ENCODE measurements at places on chromosomes 1 and 21.
A peak's percentile ranks its signal among the peaks of the same experiment; 100 is the strongest.

DNA sequence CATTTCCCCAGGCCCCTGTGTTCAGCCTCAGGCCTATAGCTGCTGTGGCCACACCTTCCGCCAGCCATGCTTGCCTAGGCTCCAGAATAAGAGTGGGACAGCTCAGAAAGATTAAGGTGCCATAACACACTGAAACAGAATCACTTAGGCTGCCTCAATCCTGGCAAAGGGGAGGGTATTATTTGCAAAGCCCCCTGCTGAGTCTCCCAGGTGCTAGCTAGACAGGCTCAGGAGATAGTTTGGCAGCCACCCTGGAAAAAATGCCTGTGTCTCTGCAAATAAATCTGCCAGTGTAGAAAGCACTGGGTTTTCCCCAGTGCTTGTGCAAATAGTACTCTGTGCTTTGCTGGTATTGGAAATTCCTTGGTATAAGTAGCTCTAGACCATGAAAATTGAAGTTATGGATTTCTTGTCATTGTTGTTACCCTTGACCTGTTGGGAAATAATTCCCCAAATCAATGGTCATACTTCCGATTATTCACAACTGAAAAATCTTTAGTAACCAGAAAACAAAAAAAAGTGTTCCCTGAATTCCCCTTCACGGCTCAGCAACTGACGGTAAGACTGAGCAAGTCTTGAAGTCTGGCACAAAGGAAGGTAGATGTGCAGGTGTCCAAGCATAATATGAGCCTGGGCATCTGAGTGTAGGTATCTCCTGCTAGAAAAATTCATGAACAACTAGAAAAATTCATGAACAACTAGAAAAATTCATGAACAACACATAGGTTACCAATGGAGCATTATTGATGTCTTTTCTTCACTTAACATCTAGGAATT, 56.9 kb downstream of the PROX1 start:
- peaks cover 6% of the 10 kb centered on the region for H3K4me1 ChIP-seq
- DNase-seq = peak; percentile 20
- peaks cover 15% of the 10 kb centered on the region for H3K36me3 ChIP-seq
- no peak overlapping the region for H3K4me3 ChIP-seq
- H3K27ac ChIP-seq = no peak overlapping the region

DNA sequence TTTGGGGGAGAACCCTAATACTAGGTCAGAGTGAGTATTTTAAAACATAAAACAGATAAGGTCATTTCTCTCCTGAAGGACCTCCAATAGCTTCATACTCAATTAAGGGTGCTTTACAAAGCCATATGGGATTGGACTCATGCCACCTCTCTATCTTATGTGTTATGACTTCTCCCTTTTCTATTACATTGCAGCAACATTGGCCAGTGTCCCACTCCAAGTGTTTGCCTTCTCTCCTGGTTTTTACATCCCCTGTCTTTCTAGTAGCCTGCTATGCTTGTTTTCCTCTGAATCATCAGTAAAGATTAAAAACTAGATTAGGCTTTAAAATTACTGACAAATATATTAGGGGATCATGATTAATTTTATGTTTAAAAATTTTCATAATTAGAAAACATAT, 66.6 kb downstream of the SCMH1 start:
- no peak for DNase-seq
- peaks cover 53% of the 10 kb centered on the region for H3K36me3 ChIP-seq
- H3K27ac ChIP-seq = no peak overlapping the region

DNA sequence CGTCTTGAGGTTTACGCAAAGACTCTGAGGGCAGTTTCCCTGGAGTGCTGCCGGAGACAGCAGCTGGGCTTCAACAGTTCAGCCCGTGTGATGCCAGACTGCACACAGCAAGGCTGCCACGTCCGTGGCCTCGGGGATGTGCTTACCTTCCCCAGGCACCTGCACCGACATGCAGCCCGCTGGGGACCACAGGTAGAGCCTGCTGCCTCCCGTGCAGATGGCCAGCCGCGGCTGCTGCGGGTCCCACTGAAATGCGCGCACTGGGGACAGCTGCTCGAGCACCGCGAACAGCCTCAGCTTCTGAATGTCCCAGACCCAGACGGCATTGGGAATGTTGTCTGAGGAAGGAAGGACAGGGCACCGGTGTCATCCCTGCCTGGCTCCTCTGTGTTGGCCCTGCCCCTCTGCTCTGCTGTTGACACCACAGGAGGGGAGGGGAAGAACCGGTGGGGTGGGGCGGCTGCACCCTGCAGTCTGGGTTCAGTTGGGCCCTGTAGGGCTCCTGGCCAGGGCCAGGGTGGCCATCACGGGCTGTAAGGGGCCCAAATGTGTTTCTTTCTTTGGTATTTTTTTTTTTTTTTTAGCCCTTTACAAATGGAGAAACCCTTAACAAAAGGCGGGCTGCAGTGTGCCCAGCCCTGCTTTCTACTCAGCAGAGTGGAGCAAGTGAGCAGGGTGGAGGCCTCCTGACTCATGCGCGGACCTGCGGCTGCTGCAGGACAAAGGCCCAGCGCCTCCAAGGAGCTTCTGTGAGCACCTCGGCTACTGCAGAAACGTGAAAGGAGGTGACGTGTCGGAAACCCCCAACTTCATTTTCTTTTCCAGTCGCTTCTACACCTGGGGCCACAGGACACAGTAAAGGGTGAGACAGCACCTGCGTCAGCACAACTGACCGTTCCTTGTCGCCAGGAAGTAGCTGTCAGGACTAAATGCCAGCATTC, 6.8 kb downstream of the TPRG1L start:
- no peaks in the 10 kb centered on the region for H3K27me3 ChIP-seq
- 0 out of 2 replicates have a peak overlapping the region, but pooled peaks have one; percentile 27 for H3K27ac ChIP-seq
- DNase-seq = peak; percentile 12

- DNase-seq = no peak
- H3K27me3 ChIP-seq = no peaks in the 10 kb centered on the region
- H3K4me1 ChIP-seq = 0 out of 2 replicates have a peak, but pooled peaks cover under 1% of the 10 kb centered on the region
- no peak overlapping the region for H3K4me3 ChIP-seq
These were observed 5.1 kb downstream of the BPNT1 start for GRCh38 chr1:220084460-220084859.

DNA sequence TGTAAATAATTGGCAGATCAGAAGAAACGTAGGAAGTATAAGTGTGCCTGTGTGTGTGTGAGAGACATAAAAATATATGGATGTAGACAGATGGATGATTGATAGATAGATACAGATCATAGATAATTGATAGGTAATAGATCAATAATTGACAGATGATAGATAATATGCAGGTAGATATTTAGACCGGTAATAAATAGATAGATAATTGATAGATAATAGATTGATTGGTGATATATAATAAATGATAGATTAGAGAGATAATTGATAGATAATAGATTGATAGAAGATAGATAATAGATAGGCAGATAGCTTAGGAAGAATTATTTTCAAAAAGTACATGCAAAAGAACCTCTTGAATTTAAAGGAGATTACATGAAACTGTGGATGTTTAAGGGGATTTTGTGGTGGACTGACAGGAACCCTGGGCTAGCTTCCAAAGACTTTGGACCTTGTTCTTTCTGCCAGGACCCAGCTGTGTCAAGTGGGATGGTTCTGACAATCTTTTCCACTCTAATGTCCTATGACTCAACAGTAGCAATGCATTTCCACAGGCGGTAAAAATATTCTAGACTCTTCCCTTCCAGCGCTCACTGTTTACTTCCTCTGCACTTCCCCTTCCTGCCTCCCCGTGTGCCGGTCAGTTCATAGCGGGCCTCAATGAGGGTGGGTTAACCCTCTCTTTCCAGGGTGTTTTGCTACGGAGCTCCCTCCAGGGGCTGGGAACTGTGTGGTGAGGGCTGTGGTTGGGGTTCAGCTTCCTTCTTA, 39.4 kb downstream of the KCNJ15 start:
- H3K4me1 ChIP-seq = peaks cover 23% of the 10 kb centered on the region
- no peak for DNase-seq
- no peaks in the 10 kb centered on the region for H3K27me3 ChIP-seq
- no peaks in the 10 kb centered on the region for H3K36me3 ChIP-seq
- H3K4me3 ChIP-seq = no peak overlapping the region
- no peak overlapping the region for H3K27ac ChIP-seq

DNA sequence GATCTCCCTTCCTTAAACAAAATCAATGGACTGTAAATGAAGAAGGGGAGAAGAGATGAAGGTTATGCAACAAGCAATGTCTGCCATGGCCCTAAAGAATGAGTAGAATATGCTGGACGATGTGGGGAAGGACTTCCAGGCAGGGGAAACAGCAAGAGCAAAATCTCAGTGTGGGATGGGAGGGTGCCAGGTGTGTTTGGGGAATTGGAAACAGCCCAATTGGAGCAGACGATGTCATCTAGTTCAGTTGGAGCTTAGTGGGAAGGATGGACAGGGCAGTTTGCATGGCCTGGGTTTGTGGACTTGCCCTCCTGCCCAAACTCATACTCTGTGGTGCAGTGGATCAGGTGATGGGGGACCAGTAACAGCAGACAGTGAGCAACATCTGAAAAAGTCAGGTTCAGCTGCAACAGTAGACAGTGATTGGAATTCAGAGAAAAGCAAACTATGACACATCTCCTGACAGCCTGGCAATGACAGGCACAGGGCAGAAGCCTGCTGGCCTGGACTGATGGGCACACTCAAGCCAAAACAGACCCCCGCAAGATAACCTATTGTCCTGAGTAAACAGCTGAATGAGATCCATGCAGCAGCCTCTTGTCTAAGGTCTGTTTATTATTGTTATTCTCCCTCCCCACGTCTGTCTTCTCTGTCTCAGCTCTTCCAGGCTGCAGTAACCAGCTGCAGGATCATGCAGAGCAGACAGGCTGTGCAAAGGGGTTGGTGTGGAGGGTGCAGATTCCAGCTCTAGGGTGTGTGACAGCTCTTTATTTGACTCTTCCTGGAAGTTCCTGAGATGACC, 50.5 kb upstream of the PRELP start:
- no peaks in the 10 kb centered on the region for H3K36me3 ChIP-seq
- no peak overlapping the region for H3K4me3 ChIP-seq
- H3K27me3 ChIP-seq = no peaks in the 10 kb centered on the region
- H3K4me1 ChIP-seq = peaks cover 8% of the 10 kb centered on the region

- no peak overlapping the region for H3K27ac ChIP-seq
- H3K4me3 ChIP-seq = no peak overlapping the region
- H3K4me1 ChIP-seq = peaks cover 15% of the 10 kb centered on the region
- no peak for DNase-seq
- H3K27me3 ChIP-seq = no peaks in the 10 kb centered on the region
These were observed 89.0 kb upstream of the MACF1 start for GRCh38 chr1:39115271-39116110.

GRCh38 chr1:46301808-46302640, 1.4 kb downstream of the LRRC41 start:
- H3K36me3 ChIP-seq = peaks cover 21% of the 10 kb centered on the region
- no peak overlapping the region for H3K27ac ChIP-seq
- no peaks in the 10 kb centered on the region for H3K27me3 ChIP-seq
- H3K4me1 ChIP-seq = peaks cover 51% of the 10 kb centered on the region
- peak overlapping the region; percentile 100 for H3K4me3 ChIP-seq

DNA sequence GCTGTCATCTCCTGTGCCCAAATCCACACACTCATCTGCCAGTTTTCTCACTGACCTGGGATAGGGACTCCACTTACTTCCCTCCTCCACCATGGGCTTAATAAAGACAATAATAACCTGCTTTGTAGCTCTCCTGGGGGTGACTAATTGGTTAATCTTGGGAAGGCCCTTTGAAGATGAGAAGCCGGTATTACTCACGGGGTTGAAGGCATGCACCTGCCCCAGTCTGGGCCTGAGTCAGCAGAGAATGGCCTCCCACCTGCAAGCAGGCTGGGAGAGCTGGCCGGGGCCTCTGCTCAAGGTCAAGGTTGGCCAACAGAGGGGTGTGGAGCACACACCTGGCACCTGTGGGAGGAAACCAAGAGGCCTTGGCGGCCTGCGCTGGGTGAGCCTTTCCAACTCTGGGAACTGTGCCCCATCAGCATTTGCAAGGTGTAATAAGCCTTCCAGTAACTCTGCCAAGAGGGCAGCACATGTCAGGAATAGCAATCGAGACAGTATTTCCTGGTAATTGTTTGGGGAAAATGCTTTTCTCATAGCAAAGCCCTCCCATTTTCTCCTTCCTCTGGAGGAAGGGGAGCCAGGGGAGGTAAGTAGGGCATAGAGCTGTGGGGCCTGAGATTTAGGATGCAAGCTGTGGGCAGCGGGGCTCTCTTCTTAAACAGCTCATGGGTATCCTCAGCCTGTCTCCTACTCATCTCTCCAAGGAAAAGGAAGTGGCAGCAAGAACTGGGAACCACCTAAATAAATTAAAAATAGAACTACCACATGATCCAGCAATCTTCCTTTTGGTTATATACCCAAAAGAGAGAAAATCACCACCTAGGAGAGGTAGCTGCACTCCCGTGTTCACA, 49.0 kb downstream of the TOMM20 start:
- DNase-seq = no peak
- H3K4me1 ChIP-seq = peaks cover 22% of the 10 kb centered on the region
- no peak overlapping the region for H3K4me3 ChIP-seq
- H3K27ac ChIP-seq = no peak overlapping the region
- no peaks in the 10 kb centered on the region for H3K27me3 ChIP-seq

GRCh38 chr1:186112280-186112679, 262.8 kb downstream of the TPR start:
- no peak overlapping the region for H3K4me3 ChIP-seq
- no peaks in the 10 kb centered on the region for H3K27me3 ChIP-seq
- DNase-seq = no peak
- H3K27ac ChIP-seq = no peak overlapping the region

- H3K4me1 ChIP-seq = no peaks in the 10 kb centered on the region
- H3K36me3 ChIP-seq = peaks cover 16% of the 10 kb centered on the region
- H3K4me3 ChIP-seq = no peak overlapping the region
- H3K27me3 ChIP-seq = no peaks in the 10 kb centered on the region
These were observed 33.1 kb downstream of the LTN1 start for GRCh38 chr21:28959367-28960099.

DNA sequence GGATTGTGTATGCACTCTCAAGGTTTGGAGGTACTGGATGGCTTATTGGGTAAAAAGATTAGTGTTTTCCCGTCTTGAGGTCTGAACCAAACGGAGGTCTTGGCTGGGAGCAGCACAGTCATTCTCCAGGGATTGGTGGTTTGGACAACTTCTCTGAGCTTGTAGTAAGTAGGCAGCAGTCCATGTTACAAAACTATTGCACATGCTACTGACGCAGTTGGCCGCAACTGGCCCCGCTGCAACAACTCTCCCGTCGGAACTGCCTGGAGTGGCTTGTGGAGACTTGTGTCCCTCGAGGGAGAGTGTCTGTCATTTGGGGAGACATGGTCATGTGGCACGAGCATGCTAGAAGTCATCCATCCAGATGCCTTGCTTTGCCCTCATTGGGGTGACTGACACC, 276.0 kb downstream of the TM2D1 start:
- H3K27me3 ChIP-seq = no peaks in the 10 kb centered on the region
- H3K4me3 ChIP-seq = no peak overlapping the region

DNA sequence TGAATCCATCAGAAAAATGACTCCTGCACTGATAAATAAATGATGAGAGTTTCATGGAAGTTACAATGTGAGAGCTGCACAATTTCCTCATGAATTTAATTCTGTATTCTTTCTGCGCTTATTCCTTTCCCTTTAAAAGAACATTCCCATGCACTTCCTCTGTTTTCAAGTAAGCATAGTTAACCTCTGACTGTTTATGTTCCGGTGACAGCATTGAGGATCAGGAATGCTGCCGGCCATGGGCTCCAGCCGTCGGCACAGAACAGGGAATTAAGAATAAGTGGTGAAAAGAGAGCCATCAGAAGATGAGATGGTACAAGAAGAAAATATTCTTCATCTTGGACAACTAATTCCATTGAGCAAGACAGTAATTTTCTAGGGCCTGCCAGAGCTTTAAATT, 65.3 kb downstream of the SUSD4 start:
- no peak overlapping the region for H3K27ac ChIP-seq
- H3K27me3 ChIP-seq = peaks cover 3% of the 10 kb centered on the region
- H3K4me1 ChIP-seq = no peaks in the 10 kb centered on the region
- no peak overlapping the region for H3K4me3 ChIP-seq

- H3K27ac ChIP-seq = no peak overlapping the region
- no peaks in the 10 kb centered on the region for H3K36me3 ChIP-seq
- no peak overlapping the region for H3K4me3 ChIP-seq
- no peak for DNase-seq
- no peaks in the 10 kb centered on the region for H3K27me3 ChIP-seq
- peaks cover 5% of the 10 kb centered on the region for H3K4me1 ChIP-seq
These were observed 415.7 kb downstream of the PTPRU start for GRCh38 chr1:29651684-29652665.
